ENCODE measurements at places on chromosomes 3 and 15.

GRCh38 chr15:31409171-31409570 is 82.5 kb downstream of the KLF13 start:
- no peak for DNase-seq

DNA sequence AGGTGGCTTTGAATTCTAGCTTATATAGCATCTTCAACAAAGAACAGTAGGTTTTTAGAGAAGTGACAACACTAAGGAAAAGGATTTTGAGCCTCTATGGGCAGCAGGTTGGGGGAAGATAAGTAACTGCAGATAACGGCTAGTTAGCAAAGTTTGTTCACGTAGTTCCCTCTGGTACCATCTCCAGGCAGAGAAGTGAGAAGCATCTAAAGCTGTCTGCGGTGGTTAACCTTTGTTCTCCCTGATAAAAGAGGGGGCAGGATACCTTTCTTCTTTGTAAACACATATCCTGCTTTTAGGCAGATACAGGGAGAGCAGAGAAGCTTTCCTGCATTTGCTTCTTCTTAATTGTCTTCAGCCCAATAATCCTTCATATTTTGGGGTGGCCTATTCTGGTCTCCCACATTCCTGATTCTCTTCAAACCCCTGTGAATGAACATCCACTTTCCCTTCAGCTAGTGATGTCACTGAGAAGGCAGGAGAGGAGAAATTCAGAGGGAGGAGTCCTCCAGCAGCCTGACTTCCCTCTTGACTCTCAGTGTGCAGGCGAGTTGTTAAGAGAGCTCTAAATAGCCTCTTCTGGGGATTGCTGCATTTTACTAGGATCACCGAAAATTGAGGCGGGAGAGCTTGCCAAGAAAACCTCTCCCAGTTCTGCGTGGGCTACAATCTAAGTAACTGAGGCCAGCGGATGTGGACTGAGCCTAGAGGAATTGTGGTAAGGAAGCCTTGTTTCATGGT is 393.7 kb upstream of the C2CD4B start:
- DNase-seq, result no peak

DNA sequence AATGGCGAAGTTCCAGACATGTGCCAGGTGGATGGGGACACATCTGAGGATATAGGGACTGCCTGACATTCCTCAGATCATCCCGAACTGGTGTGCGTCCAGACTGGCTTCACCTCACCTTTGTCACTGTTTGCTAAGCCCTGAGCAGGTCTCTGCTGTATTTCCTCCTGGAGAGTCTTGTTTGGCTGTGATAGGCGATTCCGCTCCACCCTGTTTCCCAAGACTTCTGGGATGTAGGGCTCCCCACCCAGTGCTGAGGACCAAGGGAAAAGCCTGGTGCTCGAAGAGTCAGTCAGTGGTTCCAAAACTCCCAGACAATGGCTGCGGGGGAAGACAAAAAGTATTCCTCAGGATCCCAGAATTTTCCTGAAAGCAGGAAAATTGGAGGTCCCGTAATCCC is 11.1 kb upstream of the FURIN start:
- DNase-seq, result no peak

- no peak for DNase-seq
These were observed 67.6 kb downstream of the HES1 start for GRCh38 chr3:194203482-194204041.
